ENCODE measurements at places on chromosomes 12 and 14.
A peak's percentile ranks its signal among the peaks of the same experiment; 100 is the strongest.

DNA sequence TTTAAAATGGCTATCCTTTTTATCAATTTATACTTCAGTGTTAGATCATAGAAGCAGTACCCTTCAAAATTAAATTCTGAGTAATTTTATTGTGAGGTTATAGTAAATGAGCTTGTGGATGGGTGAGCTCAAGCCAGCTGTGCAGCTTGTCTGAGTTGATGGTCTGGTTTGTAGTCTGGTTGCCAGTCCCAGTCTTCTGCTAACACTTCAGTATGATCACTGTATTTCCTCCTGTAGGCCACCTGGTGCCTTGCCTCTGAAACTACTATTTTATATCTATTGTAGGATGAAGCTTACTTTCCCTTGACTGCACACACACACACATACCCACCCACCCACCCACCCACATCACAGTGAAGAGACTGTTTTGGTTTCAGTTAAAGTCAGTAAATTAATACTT, 496.4 kb downstream of the PCNX1 start:
- DNase-seq: no peak

DNA sequence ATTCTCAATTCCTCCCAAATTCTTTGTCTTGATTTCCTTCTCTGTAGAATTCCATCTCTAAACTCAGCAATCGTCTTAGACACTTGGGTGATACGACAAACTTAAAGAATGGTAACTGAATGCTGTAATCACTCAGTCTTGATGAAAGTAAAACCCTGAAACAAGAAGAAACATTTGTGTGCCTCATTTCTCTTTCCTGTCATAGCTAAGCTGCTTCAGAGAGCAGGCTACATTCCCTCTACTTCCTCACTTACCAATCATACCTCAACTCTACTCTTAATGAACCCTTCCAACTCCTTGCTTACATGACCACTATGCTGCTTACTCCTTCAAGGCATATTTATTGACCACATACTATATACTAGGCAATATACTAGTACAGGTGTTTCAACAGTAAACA, 8.3 kb downstream of the MAP4K5 start:
- DNase-seq: no peak

- DNase-seq: no peak
Measured at GRCh38 chr14:26104717-26105116, 493.1 kb downstream of the NOVA1 start.

DNA sequence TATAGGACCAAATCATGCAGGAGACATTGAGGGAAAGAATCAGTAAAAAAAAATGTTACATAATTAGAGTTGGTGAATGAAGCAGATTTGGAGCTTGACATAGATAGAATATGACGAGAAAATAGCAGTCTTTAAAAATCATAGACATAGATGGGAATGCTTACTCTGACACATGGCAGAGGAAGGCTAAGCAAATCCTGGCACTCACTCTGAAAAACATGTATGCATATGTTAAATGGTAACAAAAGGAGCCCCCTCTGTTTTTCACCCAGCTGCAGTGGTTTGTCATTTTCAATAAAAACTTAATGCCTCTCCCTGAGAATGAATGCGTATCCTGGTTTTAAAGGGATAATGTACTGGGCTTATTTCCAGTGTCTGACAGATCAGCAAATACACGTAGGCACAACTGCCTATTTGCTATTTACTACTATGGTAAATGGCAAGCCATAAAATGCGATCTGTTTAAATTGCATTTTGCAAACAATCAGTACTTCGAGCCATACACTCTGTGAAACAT, 561.2 kb upstream of the SEL1L start:
- peak; percentile 75 for DNase-seq

DNA sequence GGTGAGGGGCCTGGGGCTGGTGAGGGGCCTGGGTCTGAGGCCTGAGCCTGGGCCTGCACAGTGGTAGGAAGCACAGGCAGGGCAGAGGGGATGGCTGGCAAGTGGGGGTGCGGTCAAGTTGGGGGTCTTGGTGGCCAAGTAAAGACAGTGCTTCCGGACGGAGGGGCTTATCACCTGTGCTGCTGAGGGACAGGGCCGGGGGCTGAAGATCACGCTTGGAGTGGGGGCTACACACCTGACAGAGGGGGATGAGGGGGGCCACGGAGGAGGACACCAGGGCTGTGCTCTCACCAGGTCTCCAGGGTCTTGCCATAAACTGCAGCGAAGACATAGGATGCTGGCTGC, 12.2 kb downstream of the TEDC1 start:
- no peak for DNase-seq

GRCh38 chr12:104022786-104023185, 27.2 kb downstream of the GLT8D2 start:
- no peak for DNase-seq

GRCh38 chr12:13250416-13250815, 53.9 kb downstream of the EMP1 start:
- DNase-seq: no peak

DNA sequence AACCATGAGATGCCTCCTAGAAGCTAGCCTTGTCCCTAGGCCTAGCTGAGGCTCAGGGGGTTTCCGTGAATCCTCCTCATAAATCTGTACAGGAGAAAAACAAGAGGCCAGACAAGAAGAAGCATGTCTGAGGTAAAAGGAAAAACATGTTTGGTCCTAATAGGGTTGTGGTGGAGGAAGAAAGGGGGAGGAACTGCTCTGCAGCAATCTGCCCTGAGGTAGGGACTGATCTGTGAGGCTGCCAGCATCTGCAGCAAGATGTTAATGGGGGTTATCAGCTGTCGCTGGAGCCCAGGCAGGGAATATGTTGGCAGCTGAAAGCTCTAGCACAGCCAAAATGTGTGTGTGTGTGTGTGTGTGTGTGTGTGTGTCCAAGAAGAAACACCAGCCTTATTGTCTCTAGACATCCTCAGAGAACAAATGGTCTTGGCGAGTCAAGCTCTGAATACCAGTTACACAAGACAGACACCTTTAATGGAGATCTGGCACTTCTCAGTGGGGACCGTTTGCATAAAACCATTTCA, 218.5 kb downstream of the NUAK1 start:
- peak; percentile 50 for DNase-seq

GRCh38 chr12:27652174-27652763, 44.0 kb upstream of the REP15 start:
- DNase-seq: peak; percentile 89

DNA sequence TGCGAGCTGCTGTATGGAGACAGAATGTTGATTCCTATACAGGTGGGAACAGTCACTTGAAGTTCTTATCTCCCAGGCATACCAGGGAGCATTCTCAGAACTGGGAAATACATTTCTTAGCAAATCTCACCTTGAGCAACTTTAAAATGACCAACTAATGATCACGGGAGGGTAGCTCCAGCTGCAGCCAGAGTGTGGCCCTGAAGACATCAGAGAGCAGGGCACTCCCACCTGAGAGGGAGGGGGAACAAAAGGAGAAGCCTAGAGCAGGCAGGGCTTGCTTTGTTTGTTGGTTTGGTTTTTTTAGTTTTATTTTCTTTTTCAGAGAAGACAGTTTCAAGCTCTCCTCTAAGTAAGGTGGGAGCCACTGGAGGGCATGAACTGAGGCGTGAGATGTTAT, 101.1 kb downstream of the OTX2 start:
- no peak for DNase-seq

DNA sequence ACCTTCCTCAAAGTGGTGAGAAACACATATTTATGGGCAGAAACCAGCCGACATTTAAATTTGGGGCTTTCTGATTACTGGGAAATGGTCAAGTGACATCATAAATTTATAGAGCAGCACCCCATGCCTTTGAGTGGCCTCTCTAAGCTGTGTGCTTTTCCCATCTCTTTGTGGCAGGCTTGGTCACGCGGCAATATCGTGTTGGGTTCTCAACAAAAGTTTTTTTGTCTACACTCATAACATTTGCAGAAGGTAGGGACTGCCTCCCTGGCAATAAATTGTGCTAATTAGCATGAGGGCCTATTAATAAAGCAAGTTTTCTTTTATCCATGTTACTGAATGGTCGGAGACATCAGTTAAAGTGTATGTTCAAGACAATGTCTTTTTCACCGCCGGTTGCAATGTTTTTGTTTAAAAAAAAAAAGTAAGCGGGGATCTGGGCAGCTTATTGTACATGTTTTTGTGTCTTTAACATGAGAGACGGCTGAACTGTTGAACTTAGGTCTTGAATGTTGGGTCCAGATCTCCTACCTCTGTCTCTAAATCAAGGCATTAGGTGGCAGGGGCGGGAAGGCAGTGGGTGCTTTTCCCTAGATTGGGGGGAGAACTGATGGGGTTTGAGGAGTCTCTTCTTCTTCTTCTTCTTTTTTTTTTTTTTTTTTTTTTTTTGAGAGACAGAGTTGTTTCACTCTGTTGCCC, 193.3 kb downstream of the PHETA1 start:
- DNase-seq: peak; percentile 61

DNA sequence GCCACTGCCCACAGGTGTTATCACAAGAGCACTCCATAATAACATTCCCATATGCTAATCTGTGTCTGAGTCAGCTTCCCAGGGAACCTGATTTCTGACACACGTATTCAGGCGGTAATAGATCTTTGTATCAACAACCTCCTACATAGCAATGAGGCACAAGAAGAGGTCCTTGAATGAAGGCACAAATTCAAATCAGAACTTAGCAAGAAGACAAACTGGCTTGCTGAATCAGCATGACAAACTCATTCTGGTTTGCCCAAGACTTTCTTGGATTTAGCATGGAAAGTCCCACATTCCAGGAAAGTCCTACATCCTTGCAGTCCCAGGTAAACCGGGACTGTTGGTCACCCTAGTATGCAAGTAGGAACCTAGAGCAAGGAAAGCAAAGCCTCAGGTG, 33.9 kb upstream of the RNU6-7 start:
- no peak for DNase-seq

DNA sequence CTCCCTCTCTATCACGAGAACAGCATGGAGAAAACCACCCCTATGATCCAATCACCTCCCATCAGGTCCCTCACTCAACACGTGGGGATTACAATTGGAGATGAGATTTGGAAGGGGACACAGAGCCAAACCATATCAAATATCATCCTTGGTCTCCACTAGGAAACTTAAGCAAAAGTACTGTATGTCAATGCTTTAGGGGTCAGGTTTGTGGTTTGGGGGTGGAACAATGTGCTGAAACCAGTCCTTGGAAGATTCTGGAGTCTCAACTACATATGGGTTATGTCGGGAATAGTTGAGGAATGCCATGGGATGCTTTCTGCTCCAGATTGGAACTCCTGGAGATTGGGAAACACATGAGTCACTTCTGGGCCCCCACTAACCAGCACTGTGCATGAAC, 48.3 kb upstream of the CCDC63 start:
- DNase-seq: no peak

- DNase-seq: no peak
Measured at GRCh38 chr14:39500253-39500652, 68.0 kb upstream of the FBXO33 start.

- no peak for DNase-seq
Measured at GRCh38 chr12:68043435-68043834, 54.2 kb downstream of the IFNG-AS1 start.

All from brain (organoid and tissue), 16 donors.